ENCODE measurements at places on chromosomes 16 and 17. TPM values are rescaled to one million over a fixed set of nuclear protein-coding genes. Genes with fewer than 3 reads are reported as not detected.

Gene PRSS27
- 5.4 TPM for total RNA-seq

Gene KRTAP2-2
- not detected for total RNA-seq

Gene TRAPPC2L
- 63.1 TPM for total RNA-seq

GRCh38 chr16:85306071-85306792, 194.0 kb upstream of the CIBAR2 start:
- H3K27ac ChIP-seq = peak overlapping the region; percentile 74
- DNase-seq = no peak
- no peaks in the 10 kb centered on the region for H3K27me3 ChIP-seq
- H3K4me1 ChIP-seq = peaks cover 61% of the 10 kb centered on the region
- 0 out of 2 replicates have a peak, but pooled peaks cover 4% of the 10 kb centered on the region for H3K36me3 ChIP-seq
- no peak overlapping the region for H3K4me3 ChIP-seq

DNA sequence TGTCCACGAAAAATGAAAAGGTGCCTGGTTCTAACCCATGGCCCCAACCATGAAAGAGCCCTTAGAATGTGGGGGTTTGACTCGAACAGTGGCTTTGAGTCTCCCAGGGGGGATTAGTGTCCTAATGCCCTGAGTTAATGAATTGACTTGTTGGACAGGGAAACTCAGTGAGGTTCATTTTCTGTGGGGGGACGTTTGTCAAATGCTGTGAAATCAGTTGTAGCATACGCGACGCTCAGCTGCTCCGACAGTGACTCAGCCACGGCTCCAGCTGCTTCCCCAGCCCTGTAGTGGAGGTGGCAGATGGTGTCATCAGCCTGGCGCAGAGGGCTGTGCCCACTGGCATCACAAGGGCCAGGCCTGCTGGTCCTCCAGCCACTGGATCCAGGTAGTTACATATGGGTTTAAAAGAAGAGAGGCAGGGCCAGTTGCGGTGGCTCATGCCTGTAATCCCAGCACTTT, 3.9 kb upstream of the TMEM235 start:
- H3K27me3 ChIP-seq = peaks cover 24% of the 10 kb centered on the region
- H3K4me3 ChIP-seq = no peak overlapping the region
- H3K36me3 ChIP-seq = peaks cover 26% of the 10 kb centered on the region

All from WTC11 (cell line).